Stimulated activated CD8-positive, alpha-beta memory T cell treated with anti-CD3 and anti-CD28 coated beads, Interleukin-7, amount 100 ng/mL, for 1 hour (primary cell): ENCODE measurements at places on chromosomes 6 and 20.

GRCh38 chr6:19602434-19603013, 234.6 kb upstream of the ID4 start:
- DNase-seq = no peak

GRCh38 chr6:89585154-89585553, 53.4 kb downstream of the LYRM2 start:
- DNase-seq = no peak

GRCh38 chr20:62518911-62519310, 43.1 kb upstream of the GATA5 start:
- no peak for DNase-seq

DNA sequence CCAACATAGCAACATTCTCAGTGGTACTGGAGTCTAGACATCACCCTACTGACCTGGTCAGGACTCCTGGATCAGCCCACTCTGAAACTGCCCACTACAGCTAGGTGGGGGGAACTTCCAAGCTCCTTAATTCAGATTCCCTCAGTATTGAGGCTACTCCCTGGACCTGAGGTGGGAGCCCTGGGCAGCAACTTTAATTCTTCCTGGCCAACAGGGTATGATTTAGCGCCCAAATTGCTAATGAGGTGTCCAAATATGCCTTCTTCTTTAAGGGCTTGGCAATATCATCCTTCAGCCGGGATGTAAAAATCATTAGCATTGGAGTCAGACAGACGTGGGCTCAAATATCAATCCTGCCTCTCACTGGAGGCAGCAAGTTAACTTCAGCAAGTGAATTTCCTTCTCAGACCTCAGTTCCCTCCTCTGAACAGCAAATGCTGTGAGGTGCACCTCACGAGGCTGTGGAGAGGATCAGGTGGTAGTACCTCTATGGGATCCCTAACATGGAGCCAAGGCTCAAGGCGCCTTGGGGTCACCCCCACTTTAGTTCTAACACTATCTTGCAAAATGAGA, 27.6 kb downstream of the NEDD9 start:
- DNase-seq = no peak

GRCh38 chr6:135884136-135884535, 32.6 kb downstream of the PDE7B start:
- DNase-seq = no peak

DNA sequence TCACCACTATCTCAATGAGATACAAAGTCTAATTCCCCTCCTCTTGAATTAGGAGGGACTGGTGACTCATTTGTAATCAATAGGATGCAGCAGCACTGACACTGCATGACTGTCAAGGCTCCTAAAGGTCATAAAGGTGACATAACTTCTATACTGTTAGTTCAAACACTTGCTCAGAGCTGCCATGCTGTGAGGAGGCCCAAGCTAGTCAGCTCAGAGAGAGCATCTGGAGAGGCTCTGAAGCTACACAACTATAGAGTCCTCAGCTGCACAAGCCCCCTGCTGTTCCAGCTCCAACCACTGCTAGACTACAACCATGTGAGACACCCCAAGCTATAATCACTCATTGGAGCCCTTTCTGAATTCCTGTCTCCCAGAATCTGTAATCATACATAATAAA, 17.0 kb upstream of the HEY2 start:
- no peak for DNase-seq

- DNase-seq = no peak
Observed at GRCh38 chr6:13559251-13559650, 15.2 kb upstream of the SIRT5 start.

GRCh38 chr6:116157391-116157790, 31.5 kb upstream of the COL10A1 start:
- DNase-seq = no peak
